ENCODE measurements at places on chromosomes 1 and 21.

DNA sequence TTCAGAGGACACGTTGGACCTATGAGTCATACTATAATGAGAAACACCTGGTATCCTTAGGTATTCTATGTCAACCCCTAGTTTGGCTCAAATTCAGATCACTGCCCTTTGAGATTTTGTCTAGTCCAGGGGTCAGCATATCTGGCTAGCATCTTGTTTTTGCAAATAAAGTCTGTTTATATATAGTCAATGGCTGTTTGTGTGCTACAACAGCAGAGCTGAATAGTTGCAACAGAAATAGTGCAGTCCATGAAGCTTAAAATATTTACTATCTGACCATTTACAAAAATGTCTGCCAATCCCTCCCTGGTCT, 48.5 kb upstream of the EDEM3 start:
- H3K4me3 ChIP-seq: no peak overlapping the region
- no peak overlapping the region for H3K27ac ChIP-seq
- H3K27me3 ChIP-seq: no peaks in the 10 kb centered on the region

DNA sequence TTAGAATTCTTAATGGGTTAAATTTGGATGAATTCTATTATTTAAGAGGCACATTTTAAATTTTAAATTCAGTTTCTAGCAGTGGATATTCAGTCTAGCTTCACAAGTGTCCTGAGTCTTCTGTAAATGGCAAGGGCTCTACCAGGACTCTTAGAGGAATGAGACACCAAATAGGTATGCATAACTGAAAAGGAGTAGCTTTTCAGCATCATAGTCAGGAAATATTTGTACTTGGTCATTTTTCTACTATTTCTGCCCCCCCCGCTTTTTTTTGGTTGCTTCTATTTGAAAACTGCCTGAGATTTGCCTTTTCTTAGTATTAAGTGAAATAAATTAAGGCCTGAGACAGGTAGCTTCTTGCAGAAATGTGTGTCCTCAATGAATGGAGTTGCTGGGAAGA, 80.2 kb downstream of the MAST2 start:
- H3K27ac ChIP-seq: no peak overlapping the region
- H3K4me1 ChIP-seq: peaks cover 16% of the 10 kb centered on the region
- no peaks in the 10 kb centered on the region for H3K36me3 ChIP-seq

- H3K4me3 ChIP-seq: no peak overlapping the region
- no peak overlapping the region for H3K27ac ChIP-seq
- no peaks in the 10 kb centered on the region for H3K36me3 ChIP-seq
- no peaks in the 10 kb centered on the region for H3K27me3 ChIP-seq
- no peaks in the 10 kb centered on the region for H3K4me1 ChIP-seq
- DNase-seq: no peak
Measured at GRCh38 chr21:43783098-43783700, 6.2 kb upstream of the RRP1 start.

GRCh38 chr1:53892911-53893310, 1.1 kb upstream of the DIO1 start:
- DNase-seq: no peak
- H3K27ac ChIP-seq: no peak overlapping the region
- peaks cover 1% of the 10 kb centered on the region for H3K36me3 ChIP-seq
- H3K4me3 ChIP-seq: no peak overlapping the region
- H3K27me3 ChIP-seq: no peaks in the 10 kb centered on the region

- no peaks in the 10 kb centered on the region for H3K4me1 ChIP-seq
- no peak overlapping the region for H3K4me3 ChIP-seq
- no peak overlapping the region for H3K27ac ChIP-seq
- H3K27me3 ChIP-seq: no peaks in the 10 kb centered on the region
- DNase-seq: no peak
Measured at GRCh38 chr1:207361889-207362288, 40.4 kb downstream of the CD55 start.

All from esophagus muscularis mucosa (tissue), 4 donors.